Mucosa of gallbladder (tissue), 1 donor: ENCODE measurements at places on chromosomes 3 and 15. TPM values are rescaled to one million over a fixed set of nuclear protein-coding genes. Genes with fewer than 3 reads are reported as not detected.

Gene PLSCR1
- total RNA-seq, result 70.3 TPM

Gene ISL2
- 0.86 TPM for total RNA-seq

DNA sequence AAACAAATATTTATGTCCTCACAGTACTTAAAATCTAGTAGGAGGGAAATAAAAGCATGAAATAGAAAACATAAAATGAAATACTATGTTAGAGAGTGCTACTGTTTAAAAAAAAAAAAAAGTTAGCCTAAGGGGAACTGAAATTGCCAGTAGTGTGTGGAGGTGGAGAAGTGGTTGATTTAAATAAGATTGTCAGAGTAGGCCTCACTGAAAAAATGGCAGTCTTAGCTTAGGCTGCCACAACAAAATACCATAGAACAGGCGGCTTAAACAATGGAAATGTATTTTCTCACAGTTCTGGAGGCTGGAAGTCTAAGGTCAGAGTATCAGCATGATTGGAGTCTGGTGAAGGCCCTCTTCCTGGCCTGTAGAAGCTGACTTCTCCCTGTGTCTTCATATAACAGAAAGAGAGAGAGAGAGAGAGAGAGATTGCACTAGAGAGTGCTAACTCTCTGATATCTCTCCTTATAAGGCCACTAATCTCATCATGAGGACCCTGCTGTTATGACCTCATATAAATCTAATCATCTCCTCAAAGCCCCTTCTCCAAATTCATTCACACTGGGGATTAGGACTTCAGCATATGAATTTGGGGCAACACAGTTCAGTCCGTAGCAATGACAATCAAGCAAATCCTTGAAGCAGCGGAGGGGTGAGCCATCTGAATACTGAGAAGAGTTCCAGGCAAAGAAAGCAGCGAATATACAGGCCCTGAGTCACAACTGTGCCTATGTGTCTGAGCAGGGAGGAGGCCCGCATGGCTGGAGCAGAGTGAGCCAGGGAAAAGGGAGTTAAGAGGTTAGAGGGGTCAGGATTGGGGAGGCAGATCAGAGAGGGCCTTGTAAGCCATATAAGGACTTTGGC is 23.6 kb upstream of the LRRC34 start:
- DNase-seq, result no peak

DNA sequence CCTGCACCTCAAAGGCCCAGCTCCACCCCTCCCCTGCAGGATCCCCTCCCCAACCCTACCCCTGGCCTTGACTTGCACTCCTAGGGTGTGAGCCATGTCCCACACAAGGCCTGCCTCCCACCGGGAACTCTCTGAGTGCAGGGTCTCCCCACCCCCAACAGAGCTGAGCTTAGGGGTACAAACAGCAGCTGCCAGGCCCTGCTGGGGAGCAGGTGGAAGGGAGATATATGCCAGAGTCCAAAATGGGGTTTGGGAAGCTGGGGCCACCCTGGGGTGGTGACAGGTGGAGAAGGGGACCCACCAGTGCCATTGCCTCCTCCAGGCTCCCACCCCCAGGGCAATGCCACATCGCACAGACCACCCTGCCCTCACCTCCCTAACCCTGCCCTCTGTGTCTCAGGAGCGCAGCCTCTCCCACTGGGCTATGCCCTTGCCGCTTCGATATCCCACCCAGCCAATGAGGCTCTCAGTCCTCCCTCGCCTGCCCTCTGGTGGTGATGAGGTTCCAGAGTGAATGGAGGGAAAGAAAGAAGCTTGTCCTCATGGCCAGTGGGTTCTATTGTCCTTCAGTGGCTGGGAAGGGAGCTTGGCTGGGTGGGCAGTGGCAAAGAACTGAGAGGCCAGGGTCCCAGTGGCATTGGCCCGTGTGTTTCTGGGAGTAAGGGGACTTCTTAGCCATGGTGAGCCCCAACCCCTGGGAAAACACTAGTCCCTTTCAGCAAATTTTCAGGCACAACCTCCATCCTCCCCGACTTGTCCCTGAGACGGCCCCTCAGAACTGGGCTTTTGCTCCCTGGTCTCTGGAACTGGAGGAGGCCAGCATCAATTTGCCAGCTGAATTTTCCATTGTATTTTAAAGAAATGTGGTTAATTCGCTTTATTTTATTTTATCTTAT is 46.8 kb downstream of the CYP11A1 start:
- DNase-seq, result peak; percentile 21

- DNase-seq, result no peak
These were observed 56.8 kb downstream of the DNAJB8 start for GRCh38 chr3:128409624-128410581.

- DNase-seq, result peak; percentile 37
These were observed at the start of gene ACP3 for GRCh38 chr3:132317229-132317948. Gene ACP3, plus strand, starts transcription at chr3:132317407. Its CDS starts 50 bp downstream, at chr3:132317457.

DNA sequence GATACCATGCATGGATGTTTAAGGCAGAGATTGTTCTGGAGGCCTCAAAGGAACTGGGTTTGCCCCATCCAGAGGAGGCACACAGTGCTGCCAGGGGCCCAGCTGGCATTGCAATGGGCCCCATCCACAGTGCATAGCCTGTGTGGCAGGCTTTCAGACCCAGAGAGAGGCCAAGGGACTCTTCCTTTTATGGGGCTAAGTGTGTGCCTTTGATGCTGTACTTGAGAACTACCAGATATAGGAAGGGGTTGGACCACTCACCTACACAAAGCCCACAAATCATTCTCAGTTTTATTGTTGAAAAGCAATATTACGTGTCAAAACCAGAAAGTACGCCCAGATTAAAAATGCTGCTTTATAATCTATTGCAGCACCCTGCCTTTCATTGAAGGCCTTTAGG is 134.9 kb downstream of the EPHB1 start:
- no peak for DNase-seq

GRCh38 chr15:77064063-77064462 is 6.8 kb downstream of the TSPAN3 start:
- no peak for DNase-seq
